ENCODE measurements at places on chromosomes 6 and 20.

DNA sequence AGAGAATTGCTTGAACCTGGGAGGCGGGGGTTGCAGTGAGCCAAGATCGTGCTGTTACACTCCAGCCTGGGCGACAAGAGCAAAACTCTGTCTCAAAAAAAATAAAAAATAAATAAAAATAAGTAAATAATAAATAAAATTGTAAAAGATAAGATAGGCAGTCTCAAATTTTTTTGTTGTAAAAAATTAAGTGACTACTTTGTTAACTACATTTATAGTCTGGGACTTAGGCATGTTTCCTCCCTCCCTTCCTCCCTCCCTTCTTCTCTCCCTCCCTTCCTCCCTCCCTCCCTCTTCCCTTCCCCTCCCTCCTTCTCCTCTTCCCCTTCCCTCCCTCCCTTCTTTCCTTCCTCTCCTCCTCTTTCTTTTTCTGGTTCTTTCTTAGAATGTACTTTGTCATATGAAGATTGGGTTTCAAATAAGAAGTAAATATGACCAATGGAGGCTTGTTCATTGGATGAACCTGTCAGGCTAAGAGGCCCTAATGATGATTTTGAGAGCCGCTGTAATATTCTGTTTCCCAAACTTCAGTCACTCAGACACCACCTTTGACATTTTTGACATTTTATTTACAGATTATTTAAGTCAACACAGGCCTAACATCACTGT lies 24.2 kb downstream of the ZFP64 start:
- DNase-seq, result no peak

GRCh38 chr6:1385129-1386037 lies 4.0 kb upstream of the FOXF2 start:
- DNase-seq, result no peak

DNA sequence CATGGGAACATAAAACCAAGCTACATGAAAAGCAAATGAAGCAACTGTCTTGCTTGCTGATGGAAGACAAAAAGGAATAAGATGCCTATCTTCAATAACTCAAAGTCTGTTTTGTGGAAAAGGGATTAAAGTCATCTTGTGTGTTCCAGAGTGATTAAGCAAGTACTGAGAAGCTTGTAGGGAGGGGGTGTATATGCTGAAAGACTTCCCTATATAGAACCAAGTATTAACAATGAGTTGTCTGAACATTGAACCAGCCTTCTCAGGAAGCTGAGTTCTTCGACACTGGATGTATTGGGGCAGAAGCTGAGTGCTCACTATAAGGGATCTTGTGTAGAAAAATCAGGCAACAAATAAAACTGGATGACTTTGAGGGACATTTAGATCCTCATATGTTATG lies 451.8 kb downstream of the CD83 start:
- DNase-seq, result no peak

DNA sequence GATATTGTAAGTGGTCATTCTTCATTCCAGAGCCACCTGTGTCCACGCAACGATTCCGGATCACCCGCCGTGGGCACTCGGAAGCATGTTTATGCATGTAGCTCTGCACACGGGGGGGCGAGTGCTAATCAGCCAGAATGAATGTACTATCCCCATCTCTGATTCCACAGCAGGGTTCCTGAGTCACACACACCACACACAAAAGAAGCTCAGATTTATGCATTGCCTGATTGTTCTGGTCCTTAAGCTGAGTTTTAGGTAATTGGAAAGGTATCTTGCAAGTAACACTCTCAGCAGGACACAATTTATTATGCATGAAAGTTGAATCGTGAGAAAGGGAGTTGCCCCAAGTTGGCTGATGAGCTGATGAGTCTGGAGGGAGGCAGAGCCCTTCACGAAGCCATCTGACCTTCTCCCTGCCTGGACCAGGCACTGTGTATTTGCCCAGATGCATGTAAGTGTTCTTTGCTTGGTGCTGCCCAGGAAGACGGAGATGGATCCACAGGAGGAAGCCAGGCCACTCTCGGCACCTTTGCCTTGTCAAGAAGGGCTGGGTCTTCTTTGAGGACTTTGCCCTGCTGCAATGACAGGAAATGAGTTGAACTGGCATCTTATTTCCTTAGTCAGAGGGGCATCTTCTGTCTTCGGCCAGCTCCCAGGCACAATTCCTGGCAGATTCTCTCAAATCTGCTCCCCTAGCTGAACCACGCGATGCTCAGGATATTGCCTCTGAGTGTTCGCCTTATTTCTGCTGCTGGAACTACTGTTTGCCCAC lies 141.1 kb downstream of the SYNDIG1 start:
- DNase-seq, result peak; percentile 98

GRCh38 chr6:170129691-170130171 lies 161.1 kb downstream of the DLL1 start:
- DNase-seq, result no peak

DNA sequence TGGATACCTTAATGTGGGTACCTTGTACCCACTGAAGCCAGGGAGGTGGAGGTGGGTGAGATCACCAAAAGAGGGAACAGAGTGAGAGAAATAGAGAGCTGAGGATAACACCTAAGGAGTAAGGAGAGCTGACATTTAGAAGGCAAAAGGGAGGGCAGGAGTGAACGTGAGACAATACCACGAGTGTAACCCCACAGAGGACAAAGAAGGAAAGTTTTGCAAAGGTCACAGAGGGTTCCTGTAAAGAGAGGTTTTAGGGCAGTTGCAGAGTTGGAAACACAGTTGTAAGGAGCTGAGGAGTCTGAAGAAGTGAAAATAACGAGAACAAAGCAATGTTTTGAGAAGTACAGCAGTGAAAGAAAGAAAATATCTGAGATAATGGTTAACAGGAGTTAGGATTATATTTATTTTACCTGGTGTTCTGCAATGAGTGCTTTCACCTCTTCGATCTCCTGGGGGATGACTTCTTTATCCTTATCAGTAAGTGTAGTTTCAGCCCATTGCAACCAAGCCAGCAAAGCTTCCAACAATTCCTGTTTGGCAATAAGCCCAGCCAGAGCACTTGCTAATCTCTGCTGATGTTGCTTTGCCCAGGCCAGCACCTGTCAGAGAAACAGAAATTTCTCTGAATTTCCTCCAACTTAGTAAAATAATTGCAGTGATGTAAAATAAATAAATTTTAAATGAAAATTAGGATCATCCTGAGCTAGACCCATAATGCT lies 166.8 kb downstream of the DST start:
- DNase-seq, result no peak

DNA sequence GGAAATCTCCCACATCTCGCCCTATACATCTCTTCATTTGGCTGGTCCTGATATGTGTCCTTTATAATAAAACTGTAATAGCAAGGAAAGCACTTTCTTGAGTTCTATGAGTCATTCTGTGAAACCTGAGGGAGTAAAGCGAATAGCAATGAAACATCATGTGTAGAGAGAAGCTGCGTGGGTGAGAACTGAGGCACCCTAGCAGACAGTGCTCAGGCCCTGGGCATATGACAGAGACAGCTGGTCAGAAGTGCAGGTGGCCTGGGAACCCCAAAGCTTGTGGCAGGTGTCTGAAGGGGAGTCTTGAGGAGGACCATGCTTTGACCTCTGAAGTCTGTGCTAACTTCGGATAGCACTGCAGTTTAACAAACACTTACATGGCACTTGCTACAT lies 1.3 kb upstream of the BLOC1S5 start:
- no peak for DNase-seq

- no peak for DNase-seq
These were observed 22.8 kb upstream of the BHLHE23 start for GRCh38 chr20:63029358-63030121.

DNA sequence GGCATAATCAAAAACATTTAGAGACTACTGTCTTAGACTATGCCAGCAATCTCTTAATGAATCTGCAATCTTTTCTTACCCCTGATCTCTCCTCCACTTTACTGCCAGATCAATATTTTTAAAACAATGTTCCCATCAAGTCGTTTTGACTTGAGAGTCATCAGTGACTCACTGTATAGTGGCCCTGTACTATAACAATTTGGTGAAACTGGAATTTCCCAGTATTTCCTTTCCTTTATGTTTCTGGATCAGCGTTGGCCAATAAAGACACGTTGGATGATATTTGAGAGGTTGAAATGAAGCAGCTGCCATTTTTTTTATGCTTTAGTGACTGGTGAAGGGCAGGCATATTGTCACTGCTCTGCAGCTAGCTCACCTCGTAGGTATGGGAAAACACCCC lies 10.1 kb upstream of the SMIM13 start:
- DNase-seq, result no peak

DNA sequence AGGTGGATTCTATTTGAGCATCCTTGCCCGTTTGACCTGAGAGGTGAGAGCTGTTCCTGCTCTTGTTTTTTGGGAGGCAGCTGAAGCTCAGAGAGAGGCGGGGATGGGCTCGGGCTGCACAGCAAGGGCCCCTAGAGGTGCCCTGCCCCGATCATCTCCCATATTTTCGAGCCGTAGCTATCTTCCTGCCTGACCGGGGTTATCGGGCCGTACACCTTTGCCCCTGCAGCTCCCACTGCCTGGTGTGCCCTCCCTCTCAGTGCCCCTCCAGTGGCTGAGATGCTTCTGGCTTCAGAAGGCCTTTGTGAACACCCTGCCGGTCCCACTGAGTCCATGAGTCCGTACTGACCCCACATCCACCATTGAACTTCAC lies 6.7 kb downstream of the SRC start:
- DNase-seq, result no peak

DNA sequence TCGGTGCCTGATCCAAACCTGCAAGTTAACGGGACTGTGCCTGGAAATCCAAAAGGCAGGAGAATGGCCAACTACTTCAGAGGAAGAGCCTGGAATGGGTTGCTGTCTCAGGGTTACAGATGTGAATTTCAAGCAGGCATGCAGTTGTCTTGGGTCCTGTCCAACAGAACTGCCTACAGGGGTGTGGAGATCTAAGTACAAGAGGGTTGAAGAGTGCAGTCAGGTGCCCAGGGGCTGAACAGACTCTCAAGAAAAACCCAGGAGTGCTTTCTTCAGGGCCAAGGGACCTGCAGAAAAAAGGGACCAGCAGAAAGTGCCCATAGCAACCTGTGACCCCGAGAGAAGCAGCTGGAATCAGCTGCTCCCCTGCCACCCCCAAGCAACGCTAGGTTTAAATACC lies 71.0 kb downstream of the PREP start:
- no peak for DNase-seq

DNA sequence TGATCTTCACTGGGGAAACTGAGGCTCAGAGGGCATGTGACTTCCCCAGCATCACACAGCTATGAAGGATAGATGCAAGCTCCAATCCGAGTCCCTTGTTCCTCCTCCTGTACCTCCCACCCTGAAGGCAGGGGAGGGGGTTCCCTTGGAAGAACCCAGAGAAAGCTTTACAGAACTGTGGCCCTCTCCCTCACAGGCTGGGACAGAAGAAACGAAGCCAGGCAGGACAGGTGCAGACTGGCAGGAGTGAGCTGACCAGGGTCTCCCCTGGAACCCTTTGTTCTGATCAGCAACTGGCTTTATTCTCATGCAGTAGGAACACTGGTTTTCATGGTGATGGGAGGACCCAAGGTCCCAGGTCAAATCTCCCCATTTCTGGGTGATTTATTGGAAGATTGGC lies 90.2 kb downstream of the TMEM242 start:
- no peak for DNase-seq

- DNase-seq, result no peak
These were observed 168.2 kb downstream of the GPX5 start for GRCh38 chr6:28693751-28694443.

DNA sequence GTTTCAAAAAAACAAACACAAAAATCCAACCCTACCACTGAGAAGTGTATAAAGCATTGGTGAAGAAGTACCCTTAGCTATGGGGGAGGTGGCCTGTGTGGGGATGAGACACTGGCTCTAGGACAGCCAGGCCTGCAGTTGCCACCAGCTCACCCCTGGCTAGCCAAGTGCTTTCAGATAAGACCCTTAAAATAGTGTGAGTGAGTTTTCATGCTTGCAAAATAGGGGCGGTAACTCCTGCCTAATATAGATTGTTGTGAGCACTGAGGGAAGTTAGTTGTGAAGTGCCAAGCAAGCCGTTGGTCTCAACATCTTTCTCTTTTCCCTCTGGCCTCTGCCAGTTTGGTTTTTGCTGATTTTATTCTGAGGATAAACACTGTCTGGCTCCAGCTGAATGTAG lies 11.3 kb downstream of the PPP1R3G start:
- no peak for DNase-seq

GRCh38 chr6:98454809-98455322 lies 379.5 kb upstream of the POU3F2 start:
- no peak for DNase-seq

- no peak for DNase-seq
These were observed 505.9 kb upstream of the BTBD3 start for GRCh38 chr20:11411765-11412164.

DNA sequence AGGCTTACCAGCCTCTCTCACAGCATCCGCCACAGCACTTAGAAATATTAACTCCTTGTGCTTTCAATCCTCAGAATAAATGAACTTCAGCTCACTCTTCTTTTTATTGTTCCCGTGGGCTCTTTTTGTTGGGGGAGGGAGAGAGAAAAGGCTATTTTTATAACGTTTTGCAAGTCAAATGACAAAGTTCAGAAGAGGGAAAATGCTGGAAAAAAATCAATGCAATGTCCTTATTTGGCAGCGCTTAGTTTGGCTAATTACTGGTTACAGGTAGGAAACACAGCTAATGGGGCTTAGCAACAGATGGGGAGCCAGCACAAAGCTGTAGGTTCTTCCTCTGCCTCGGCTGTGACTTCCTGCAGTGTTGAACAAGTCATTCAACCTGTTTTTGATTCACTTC lies 1067.0 kb upstream of the MAP3K7 start:
- DNase-seq, result no peak

DNA sequence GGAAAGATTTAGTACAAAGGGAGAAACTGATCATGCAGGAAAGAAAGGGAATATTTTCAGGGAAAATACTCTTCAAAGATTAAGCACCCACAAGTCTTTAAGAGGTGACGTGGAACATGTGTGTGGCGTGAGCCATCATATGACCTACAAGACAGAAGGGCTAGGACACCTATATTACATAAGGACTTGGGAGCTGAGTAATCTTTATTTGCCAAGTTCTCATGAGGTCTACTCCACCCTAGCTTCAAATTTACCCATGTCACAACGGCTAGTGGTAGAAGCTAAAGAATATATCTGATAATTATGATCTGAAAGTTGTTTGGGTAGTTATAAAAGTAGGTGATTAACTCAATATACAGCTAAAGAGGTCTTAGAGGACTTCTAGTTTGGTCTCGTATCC lies 167.8 kb downstream of the GJA10 start:
- DNase-seq, result no peak

GRCh38 chr20:23363257-23363649 lies 1.3 kb downstream of the GZF1 start:
- no peak for DNase-seq

DNA sequence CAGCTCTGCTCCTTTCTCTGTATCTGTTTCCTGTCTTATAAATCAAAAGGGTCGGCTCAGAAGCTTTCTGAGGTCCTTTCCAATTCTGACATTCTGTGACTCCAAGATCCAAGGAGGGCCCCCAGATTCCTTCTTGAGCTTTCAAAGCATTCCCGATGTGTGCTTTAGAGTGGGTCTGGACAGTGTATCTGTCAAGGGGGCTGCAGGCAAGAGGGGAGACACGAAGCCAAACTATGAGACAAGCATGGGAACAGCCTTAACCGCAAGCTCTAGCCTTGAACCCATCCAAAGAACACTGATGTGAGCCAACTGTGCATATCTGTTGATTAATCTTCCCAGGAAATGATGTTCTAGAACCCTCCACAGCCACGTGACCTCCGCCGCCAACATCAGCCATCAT lies 73.8 kb downstream of the TSHZ2 start:
- no peak for DNase-seq

Measured in astrocyte of the cerebellum (primary cell).